ENCODE measurements at places on chromosomes 16 and 17.

DNA sequence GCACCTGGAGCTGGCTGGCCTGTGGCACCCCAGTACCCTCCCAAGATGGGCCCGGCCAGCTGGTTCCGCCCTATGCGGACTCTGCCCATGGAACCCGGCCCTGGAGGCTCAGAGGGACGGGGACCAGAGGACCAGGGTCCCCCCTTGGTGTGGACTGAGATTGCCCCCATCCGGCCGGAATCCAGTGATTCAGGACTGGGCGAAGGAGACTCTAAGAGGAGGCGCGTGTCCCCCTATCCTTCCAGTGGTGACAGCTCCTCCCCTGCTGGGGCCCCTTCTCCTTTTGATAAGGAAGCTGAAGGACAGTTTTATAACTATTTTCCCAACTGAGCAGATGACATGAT is 12.0 kb downstream of the TBX21 start:
- no peak for DNase-seq

- DNase-seq, result no peak
These were observed 35.3 kb downstream of the NOL11 start for GRCh38 chr17:67753026-67753425.

DNA sequence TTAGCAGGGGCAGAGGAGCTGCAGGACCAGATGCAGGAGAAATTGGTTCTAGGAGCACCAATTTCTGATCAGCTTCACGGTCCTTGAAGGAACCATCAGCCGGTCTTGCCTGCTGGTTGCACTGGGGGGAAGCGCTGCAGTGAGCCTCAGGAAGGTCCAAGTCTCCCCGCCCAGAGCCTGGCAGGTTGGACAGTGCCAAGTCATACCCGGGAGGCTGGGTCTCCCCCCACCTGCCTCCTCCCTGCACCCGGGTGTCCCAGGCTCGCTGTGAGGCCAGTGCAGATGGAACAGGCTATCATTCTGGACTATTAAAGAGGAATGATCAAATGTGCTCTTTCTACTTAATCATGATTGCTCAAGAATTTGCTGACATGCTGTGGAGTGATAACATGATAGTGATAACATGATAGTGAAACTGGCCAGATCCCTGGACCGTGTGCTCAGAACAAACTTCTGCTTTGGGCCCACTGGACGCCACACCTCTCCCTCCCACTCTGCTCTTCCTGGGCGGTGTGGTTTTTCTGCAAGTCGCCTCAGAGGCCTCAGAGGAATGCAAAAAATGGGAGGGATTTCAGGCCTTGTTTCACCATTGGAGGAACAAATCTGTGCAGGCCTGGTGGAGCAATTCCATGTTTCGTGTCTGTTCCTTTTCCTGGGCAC is 236.0 kb downstream of the IRF8 start:
- DNase-seq, result no peak

GRCh38 chr17:59152925-59153324 is 2.1 kb downstream of the SKA2 start:
- DNase-seq, result no peak

DNA sequence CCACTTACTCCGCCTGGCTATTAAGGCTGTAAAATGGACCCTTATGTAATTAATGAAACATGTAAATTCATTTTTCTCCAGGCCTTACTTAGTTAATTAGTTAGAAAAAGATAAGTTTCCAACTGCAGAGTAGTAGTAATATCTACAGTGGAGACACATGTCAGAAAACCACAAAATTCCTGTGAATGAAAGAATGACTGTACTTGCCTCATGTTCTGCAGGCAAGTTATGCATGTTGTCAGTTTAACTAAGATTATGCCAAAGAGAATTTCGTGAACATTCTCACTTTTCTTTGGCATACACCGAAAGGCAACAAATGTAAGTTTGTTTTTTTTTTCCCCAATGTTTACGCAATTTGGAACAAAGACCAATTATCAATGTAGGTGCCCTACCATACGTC is 16.8 kb upstream of the CCL1 start:
- DNase-seq, result no peak

DNA sequence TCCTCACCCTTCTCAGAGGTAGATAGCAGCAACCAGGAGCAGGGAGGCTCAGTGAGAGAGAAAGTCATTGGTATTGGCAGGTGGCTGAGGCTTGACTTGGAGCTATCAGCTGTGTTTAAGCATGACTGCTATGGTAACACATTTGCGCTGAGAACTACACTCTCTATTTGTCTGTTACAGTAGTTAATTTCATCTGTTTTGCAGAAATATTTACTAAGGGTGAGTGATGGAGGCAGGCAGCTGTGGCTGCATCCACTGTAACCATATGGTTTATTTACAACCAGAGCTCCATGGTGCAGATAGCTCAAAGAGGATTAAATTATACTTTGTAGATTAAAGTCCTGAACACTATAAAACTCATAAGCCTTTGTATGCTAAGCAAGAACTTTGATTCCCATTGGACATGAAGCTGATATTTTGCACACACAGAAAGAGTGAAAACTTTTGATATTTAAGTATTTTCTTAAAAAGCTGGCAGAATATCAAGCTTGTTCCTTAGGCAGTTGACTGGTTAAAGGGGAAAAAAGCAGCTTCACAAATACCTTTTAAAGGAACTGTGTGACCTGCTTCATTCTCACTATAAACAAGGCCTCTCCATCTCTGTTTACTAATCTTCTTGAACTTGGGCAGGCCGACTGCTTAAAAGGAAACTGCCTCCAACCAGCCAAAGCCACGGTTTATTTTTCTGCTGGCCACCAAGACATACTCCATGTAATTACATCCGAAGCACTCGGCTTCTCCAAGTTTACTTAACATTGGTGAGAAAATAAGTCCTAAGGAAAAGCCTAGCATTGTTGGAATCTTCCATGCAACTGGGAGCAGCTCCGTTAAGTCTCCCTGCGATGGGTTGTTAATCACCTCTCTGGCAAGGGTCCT is 299.8 kb upstream of the ZFHX3 start:
- no peak for DNase-seq

GRCh38 chr17:70405492-70406220 is 236.3 kb downstream of the KCNJ2 start:
- peak; percentile 55 for DNase-seq

DNA sequence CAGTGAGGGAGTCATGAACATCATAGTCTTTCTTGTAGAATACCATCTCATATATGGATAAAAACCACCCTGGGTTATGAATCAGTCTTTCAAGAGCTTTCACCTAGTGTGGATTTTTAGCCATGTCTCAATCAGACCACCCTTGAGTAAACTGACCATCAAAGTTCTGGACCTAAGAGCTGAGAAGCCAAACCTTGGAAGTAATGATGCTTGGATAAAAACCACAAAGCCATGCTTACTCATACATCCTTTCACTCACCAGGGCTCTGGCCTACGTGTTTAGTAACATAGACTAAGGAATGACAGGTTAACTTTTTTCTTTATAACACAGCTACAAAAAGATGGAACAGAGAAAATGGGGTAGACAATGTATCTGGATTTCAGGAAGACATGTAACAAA is 167.2 kb downstream of the STX8 start:
- no peak for DNase-seq

GRCh38 chr16:17342031-17342430 is 128.7 kb downstream of the XYLT1 start:
- no peak for DNase-seq

GRCh38 chr16:1789643-1790045 is 3.9 kb downstream of the IGFALS start:
- DNase-seq, result peak; percentile 63

DNA sequence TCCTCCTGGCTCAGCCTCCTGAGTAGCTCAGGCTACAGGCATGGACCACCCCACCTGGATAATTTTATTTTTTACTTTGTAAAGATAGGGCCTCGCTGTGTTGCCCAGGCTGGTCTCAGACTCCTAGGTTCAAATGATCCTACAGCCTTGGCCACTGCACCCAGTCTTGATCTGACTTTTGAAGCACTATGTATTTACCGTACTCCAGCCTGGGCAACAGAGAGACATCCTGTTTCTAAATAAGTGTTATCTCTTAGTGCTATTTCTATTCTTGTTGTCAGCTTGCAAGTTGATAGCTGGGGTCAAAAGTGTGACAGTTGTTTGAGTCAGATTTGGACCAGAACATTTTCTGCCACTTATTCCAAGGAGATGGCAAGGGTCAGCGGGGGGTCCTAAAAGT is 486.4 kb downstream of the NPIPA7 start:
- DNase-seq, result no peak

GRCh38 chr16:72705801-72706200 is 342.1 kb downstream of the ZFHX3 start:
- no peak for DNase-seq

DNA sequence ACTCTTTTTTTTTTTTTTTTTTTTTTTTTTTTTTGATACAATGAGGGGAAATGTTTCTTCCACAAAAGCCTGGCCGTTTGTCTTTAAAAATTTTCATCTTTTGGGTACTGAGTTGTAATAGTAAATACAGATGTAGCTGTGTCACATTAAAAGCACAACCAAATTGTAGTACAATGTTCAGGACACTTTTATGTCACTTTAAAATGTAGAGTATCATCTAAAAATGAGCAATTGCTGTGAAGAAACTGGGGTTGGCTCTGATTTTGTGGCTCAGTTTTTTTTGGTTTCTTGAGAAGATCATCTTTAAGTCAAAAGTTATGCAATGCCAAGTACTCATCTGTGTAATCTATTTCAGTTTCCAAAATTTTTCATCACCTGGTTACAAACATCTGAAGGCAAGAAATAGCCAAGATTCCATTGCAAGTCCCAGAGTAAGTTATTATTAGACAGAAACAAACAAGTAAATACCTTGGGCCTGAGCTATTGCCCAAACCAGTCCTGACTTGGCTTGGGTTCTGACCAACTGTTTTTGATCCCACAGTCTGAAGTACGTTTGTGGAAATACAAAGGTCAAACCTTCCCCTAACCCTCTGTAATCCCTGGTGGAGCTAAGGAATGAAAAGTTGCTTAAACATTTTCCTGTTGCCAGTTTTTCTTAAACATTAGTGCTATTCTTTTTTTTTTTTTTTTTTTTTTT is 717.2 kb downstream of the WWOX start:
- DNase-seq, result no peak

DNA sequence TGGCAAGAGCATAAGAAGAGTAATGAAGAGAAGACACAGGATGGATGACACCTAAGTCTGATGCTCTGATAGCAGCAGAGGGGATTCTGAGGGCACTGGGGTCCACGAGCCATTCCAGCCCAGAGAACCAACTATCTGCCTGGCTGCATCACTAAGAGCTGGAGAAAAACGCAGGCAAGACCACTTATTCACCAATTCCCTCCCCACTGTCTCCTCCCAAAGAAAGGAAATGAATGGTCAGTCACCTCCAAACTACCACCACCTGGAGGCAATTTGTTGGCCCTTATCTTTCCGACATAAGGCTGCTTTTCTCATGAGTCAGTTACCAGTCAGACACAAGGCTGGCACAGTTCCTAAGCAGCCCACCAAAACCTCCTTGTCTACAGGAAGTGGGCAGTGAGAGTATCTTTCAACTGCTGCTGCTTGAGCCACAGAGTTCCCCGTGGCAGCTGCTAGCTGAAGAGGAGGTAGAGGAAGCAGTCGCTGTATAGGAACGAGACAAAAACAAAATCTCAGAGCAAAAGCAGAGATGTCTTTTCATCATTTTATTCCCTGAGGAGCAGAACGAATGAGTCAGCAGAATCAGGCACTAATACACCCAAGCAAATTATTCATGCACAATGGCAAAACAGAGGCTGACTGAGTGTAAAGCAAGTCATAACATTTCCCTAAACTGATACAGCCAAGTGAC is 111.1 kb downstream of the SMG6 start:
- DNase-seq, result peak; percentile 81

DNA sequence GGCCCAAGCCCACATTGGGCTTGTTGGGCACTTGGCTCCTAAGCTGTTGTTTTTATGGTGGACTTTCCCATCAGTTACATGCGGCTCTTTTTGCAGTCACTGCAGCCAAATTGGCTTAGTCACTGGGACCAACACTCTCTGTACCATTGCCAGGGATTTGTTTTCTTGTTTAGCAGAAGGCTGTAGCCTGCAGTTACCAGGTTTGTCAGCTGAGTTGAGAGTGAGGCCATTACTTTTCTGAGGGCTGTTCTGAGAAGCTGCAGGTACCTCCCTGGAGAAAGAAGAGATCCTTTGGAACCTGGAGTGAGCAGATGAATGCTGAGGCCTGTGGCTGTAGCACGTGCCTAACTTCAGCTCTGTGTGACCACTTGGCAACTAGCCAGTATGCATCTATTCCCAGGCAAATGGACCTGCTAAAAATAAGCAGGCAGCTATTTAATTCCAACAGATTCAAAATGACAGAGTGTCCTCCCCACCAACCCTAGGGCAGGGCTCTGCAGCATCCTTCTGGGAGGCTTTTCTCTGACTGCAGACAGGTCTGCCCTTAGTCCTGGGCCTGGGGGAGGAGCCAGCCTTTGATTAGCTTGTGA is 12.9 kb downstream of the AKAP1 start:
- DNase-seq, result peak; percentile 84

- no peak for DNase-seq
These were observed 20.0 kb upstream of the MEAK7 start for GRCh38 chr16:84524346-84524920.

- DNase-seq, result no peak
These were observed 29.3 kb downstream of the GLP2R start for GRCh38 chr17:9855036-9855435.

DNA sequence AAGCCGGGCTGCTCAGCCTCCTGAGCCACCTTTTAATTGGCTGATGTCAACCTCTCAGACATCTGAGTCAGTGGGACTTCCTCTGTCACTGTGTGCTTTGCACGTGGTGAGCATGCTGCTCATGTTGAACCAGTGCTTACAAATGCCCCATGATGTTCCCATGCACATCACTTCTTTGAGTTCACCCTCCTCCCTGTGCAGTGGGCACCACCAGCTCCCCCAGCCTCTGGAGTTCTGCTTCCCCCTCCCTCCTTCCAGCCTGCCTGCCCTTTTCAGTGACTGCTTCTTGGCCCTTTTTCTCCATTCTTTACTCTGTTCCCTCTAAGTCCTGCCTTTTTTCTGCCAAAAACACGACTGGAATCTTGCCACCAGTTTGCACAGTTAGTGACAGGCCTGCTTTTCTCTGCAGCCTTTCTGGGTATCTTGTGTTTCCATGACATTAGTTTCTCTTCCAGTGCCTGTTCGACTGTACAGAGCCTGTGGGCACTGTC is 41.6 kb downstream of the USP10 start:
- DNase-seq, result peak; percentile 66

DNA sequence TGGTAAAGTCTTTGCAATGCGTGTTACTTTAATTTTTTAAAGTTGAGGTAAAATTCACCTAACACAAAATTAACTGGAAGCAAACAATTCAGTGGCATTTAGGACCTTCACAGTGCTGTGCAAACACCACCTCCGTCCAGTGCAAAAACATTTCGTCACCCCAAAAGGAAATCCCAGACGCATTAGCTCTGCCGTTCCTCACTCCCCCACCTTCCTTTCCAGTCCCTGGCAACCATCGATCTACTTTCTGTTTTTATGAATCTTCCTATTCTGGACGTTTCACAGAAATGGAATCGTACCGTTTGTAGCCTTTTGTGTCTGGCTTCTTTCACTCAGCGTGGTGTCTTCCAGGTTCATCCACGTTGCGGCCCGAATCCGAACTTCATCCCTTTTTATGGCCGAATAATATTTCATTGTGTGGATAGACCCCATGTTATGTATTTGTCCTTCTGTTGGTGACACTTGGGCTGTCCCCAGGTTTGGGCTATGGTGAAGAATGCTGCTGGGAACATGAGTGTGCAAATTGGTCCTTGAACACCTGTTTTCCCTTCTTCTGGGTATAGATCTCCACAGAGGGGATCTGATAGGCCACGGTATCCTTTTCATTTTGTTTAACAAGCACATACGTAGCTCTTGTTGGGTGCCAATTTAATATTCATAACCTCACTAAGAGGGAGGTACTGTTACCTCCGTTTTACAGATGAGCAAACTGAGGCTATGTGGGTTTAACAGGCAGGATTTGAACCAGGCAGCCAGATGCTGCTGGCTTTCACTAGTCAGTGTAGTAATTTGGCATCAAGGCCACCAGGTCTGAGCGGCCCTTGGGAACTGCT is 232.0 kb upstream of the GSE1 start:
- DNase-seq, result no peak

All from osteoblast (primary cell).